Activated CD8-positive, alpha-beta memory T cell treated with anti-CD3 and anti-CD28 coated beads, Interleukin-2, amount 10 ng/mL, durations not matched to agents 7 days and 5 days (primary cell): ENCODE measurements at places on chromosomes 1 and 21.

GRCh38 chr1:23599125-23599524 lies 39.8 kb upstream of the ID3 start:
- DNase-seq: no peak

GRCh38 chr1:93196591-93196990 lies 16.1 kb downstream of the CCDC18 start:
- DNase-seq: no peak

DNA sequence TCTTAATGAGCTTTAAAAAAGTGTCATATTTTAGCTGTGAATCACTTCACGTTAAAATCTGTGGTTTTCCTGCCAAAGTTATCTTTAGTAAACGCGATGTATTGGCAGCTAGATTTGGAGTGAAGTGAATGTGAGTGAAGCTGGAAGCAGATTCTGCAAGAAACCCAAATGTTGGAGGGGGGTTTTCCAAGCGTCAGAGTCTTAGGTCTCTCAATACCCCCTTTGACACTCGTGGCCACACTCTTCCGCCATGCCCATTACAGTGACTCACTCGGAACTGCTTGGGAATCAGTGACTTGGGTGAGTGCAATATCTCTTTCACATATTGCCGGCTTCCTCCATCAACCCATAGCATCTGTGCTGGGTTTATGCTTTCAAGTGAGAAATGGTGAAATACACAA lies 17.5 kb downstream of the B3GALT5 start:
- DNase-seq: no peak

GRCh38 chr1:7334475-7335035 lies 436.5 kb upstream of the VAMP3 start:
- no peak for DNase-seq

DNA sequence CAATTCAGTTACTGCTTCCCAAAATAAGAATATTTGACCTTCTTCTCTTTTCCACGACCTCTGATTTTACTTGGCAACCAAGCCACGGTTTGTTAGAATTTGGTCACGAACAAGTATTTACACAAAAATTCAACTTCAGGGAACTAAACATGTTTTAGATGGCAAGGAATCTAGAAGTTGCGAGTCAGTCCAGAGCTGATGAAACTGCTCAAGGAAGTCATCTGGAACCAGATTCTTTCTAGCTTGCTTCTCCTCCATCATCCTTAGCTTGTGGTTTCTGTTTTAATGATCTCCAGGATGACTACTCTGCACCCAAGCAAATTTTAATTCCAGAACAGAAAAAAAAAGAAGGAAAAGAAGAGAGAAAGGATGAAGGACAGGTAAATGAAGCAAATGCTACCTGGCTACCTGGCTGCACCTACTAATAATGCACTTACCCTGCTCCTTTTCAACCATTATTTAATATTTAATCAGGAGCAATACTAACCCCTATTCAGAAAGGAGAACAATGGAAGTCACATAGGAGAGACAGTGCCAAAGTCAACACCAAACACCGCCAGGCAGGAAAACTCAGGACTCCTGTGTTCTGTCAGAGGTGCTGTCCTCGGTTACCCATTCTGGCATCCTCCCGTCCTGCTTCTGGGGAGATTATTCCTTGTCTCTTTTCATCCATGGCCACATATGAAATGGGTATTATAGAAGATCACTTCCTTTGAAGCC lies 54.2 kb upstream of the RGS7 start:
- DNase-seq: no peak

DNA sequence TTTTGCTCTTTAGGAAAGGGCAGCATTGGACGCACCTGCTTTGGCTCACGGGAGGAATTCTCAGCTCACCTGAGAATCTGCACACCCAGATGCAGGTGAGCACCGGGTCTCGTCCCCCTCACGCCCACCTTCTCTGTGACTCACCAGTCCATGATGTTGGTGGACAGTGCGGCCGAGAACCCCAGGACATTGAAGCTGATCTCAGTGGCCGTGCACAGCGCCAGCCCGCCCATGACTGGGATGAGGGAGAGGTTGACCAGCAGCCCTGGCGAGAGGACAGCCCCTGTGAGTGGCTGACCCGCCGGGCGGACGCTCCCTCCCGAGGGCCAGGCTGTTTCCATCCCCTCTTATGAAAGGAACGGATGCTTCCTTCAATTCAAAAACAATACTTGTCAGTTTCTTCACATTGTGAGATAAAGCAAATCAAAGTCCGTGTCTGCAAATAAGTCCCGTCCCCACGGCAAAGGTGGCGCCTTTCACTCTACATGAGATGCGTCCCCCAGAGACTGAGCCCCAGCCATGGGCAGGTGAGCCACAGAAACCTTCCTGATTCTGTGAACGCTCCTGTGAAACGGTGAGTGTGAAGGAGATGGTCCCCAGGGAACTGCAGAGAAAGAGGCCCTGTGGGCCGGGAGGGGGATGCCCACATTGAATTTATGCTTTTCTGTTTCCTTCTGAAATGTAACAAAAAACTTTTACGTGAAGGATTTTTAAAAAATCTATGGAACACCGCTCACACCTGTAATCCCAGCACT lies 12.7 kb upstream of the CDK11B start:
- no peak for DNase-seq

- no peak for DNase-seq
Measured at GRCh38 chr1:243465738-243466137, 209.9 kb downstream of the SDCCAG8 start.

DNA sequence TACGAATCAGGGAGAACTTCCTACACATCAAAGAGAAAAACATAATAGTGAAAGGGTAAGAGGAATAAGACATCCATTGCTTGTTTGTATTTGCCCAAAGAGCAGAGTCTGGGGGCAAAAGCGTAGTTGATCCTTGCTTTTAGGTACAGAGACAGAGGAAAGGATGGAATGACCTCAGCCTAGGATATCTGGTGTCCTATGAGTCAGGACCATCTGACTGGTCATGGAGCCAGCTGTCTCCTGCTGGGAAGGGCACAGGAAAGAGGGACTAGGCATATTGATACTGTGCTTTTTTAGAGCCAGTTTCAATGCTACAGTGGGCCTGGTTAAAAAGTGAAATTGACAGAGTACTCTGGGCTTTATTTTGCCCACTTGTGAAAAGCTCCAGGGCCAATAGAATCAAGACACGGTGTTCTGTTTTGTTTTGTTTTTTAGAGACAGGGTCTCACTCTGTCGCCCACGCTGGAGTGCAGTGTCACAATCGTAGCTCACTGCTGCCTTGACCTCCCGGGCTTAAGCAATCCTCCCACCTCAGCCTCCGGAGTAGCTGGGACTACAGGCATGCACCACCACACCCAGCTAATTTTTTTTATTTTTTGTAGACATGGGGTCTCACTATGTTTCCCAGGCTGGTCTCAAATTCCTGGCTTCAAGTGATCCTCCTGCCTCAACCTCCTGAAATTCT lies 3.2 kb downstream of the PLEKHO1 start:
- DNase-seq: no peak

GRCh38 chr21:21688889-21689288 lies 690.7 kb downstream of the NCAM2 start:
- DNase-seq: no peak
